ENCODE measurements at places on chromosomes 5 and 9.

GRCh38 chr9:121292051-121292450, 24.1 kb downstream of the GSN start:
- DNase-seq = no peak

DNA sequence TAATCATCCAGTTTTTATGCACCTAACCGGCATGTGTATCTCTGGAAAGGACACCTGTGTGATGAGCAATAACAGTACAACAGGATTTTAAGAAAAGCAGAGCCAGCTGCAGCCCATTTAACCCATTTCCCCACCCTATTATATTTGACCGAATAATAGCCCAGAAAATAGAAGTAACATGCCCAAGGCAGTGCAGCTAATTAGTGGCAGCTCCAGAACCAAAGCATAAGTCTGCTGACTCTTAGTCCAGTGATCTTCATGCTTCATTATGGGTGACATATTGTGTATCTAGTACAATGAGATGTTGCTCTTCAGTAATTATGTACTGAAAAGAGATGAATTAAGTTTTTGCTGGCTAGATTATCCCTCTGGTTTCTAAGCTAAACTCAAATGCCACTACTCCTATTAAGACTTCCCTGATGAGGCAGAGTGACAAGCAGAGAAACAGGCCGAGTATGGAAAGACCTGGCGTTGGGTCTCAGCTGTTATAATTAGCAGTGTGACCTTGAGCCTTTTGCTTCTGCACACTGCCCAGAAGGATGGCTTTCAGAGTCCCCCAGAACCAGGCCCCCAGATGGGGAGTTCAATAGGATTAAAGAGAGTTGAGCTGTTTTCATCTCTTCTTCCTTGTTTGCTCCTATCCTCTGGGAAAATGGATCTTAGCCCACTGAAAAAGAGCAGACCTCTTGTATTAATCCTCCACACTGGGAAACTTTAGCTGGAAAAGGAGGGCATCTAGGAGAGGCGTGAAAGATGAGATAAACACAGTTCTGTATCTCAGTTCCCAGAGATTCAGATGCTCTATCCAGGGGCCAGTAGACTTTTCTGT, 10.8 kb upstream of the C1QTNF3 start:
- DNase-seq = no peak

GRCh38 chr5:14581106-14581890, at the start of gene OTULINL:
TSS of gene OTULINL (plus strand) at chr5:14581792. CDS start at chr5:14581895, 103 bp downstream.
- peak; percentile 75 for DNase-seq

DNA sequence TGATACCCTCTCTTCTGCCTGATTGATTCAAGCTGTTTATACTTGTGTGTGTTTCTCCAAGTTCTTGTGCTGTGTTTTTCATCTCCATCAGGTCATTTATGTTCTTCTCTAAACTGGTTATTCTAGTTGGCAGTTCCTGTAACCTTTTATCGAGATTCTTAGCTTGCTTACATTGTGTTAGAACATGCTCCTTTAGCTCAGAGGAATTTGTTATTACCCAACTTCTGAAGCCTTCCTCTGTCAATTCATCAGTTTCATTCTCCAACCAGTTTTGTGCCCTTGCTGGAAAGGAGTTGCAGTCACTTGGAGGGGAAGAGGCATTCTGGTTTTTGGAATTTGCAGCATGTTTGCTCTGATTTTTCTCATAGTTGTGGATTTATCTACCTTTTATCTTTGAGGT, 126.2 kb upstream of the FTMT start:
- no peak for DNase-seq

DNA sequence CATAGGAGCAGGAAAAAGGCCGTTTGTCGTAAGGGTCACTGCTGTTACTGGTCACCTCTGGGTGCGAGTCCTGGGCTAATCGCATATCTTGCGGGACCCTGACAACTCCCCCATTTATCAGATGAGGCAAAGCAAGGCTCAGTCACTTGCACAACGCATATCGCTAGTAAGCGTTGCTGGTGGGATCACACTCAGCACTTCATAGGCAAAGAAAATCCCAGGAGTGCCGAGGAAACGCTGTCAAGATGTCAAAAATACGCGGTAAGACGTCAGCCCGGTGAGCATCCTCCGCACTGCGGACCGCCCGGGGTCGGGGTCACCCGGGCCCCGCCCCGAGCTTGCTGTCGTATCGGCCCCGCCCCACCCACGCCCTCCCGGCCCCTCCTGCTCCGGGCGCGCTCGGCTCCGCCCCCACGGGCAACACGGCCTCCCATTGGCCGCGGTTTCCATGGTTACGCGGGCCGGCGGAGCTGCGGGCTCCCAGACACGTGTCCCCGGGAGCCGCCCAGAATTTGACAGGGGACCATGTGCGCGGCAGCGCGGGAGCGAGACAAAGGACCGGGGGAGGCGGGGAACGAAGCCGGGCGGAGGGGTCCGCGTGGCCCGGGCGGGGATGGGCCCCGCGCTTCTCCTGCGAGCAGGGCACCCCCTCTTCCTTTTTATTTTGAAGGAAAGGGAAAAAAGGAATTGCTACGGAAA, 80.2 kb upstream of the IER5L start:
- peak; percentile 85 for DNase-seq

- no peak for DNase-seq
Observed at GRCh38 chr5:127609957-127610356, 38.9 kb upstream of the CTXN3 start.

DNA sequence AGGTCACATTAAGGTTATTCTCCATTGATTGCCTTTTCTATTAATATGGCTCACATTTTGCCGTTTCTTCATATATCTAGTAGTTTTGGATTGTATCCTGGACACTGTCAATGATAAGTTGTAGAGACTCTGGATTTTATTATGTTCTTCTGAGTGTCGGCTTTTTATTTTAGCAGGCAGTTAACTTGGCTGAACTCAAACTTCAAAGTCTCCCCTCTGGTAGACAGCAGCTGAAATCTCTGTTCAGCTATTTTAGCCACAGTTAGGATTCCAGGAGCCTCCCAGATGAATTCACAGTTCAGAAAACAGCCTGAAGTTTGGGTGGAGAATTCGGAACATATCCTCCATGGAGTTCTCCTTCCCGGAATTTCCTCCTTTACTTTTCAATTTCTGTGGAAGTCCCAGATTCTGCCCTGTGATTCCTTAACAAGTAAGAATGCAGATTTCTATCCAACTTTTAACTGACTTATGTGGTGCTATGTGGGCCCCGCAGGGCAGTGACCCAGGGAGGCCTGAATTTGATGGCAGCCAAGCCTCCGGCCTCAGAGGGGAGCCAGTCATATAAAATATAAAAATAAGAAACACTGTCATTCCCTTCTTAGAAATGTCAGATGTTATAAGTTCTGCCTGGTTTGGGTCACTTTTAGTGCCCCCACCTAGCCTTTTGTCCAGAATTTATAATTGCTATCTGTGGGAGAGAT, 39.3 kb upstream of the MVB12B start:
- DNase-seq = no peak

- no peak for DNase-seq
Observed at GRCh38 chr9:4555236-4555635, 65.0 kb downstream of the SLC1A1 start.

Data from stimulated activated CD8-positive, alpha-beta memory T cell treated with anti-CD3 and anti-CD28 coated beads, Interleukin-7, amount 100 ng/mL, for 48 hours (primary cell).